Foreskin melanocyte (primary cell): ENCODE measurements at places on chromosomes 5 and 9.

- DNase-seq: no peak
Measured at GRCh38 chr5:7331131-7331530, 64.8 kb upstream of the ADCY2 start.

GRCh38 chr5:78269088-78269703, 25.3 kb downstream of the AP3B1 start:
- no peak for DNase-seq

GRCh38 chr5:95939465-95939864, 22.2 kb downstream of the ELL2 start:
- DNase-seq: no peak

- DNase-seq: no peak
Measured at GRCh38 chr5:55551358-55551757, 16.6 kb upstream of the PLPP1 start.

DNA sequence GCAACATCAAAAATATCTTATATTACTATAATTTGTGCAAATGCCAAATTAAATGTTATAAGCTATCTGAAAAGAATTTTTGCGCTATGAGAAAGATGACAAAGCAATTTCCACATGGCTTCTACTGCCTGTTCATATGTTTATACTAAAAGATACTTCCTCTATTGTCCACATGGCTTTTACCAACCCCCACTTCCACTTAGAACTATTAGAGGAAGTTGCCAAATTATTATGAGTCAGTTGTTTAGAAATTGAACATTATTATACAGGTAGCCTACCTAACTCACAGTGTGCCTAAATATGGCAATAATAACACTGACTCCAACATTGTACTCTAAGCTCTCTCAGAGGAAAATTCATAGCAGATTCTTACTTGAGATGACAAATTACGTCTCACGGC, 37.6 kb upstream of the SLC27A6 start:
- DNase-seq: no peak

DNA sequence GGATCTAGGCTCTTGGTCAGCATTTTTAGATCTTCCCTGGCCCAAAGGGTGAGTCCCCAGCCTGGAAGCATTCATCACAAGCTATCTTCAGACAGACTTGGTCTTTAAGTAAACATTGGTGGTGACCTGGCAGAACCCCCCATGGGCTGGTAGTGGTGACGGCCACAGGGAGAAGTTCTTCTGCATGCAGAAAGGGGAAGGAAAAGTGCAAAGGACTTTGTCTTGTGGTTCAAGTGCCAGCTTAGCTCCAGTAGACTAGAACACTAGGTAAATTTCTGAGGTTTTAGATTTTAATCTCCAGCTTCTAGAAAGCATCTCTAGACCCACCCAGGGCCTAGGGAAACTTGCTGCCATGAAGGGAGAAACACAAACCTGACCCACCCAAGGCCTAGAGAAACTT, 584.0 kb downstream of the CHSY3 start:
- no peak for DNase-seq

- DNase-seq: peak; percentile 37
Measured at GRCh38 chr5:158979749-158980521, 119.8 kb downstream of the EBF1 start.

DNA sequence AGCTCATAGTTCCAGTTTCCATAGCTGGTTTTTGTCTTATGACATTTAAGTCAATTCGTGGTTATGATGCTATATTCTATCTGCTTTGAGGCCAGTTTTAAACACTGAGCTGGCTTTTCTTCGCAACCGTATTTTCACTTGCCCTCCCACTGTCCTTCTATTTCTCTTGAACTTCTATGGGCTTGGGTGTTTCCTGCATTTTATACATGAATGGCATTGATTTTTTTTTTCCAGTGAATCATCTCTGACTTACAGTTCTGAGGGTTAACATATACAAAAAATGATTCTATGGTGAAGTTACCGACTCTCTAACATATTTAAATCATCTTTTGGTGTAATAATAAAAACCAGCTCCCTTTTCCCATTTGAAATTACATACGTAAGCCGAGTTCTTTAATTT, 88.2 kb downstream of the SREK1 start:
- no peak for DNase-seq

- DNase-seq: no peak
Measured at GRCh38 chr5:80150731-80151130, 105.1 kb downstream of the SERINC5 start.

DNA sequence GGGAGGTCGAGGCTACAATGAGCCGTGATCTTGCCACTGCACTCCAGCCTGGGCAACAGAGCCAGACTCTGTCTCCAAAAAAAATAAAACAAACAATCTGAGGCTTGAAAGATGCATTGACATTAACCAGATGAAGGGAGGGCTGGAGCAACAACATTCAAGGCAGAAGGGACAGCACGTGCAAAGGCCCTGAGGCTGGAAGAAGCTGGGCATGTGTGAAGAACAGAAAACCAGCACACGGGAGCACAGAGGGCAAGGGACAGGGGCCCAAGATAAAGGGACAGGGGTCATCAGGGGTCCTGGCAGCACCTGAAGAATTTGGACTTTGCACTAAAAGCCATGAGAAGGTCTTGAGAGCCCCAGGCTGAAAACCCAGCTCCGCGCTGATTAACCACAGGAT, 3.3 kb downstream of the PTGES start:
- DNase-seq: no peak

DNA sequence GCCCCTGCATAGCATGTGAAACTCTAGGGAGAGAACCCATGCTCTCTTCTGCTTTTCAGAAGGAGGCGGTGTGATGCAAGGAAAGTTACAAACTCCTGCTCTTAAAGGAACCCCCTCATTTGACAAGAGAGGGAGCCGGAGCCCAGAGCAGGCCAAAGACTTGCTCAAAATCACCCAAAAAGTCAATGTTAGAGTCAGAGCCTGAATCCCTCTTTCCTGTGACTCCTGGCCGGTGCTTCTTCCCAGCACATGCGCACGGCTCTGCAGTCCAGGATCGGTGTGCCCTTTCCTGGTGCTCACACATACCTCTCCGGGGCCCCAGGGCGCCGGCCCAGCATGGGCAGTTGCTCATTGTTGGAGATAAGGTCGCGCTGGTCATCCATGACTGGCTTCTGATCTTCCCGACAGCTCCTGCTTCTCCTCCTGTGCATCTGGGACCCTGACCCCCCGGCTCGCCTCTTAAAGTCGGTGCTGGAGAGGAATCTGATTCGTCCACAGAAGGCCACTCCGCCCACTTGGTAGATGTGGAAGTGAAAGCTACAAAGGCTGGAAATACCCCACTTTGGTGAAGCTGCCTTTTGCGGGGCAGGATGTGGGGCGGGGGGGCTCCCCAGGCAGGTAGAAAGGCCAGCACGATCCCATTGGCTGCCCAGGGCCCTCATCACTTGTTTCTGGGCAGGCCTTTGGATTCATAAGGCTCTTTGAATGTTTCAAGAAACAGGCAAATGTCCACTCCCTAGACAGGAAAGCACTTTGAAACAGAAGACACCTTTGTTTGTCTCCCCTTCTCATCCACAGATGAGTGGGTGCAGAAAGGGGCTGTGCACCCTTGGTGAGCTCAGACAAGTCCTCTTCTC, at the start of gene CD74:
Gene CD74, minus strand, starts transcription at position 592 of the 857 bp plus-strand sequence. Its CDS starts 161 bp downstream, at position 431.
- no peak for DNase-seq

- DNase-seq: no peak
Measured at GRCh38 chr5:108749128-108749861, 1.6 kb downstream of the FER start.

- DNase-seq: peak; percentile 1
Measured at GRCh38 chr5:169350759-169351240, 49.9 kb upstream of the SLIT3 start.

GRCh38 chr5:150266871-150267291, 22.7 kb downstream of the CAMK2A start:
- no peak for DNase-seq

DNA sequence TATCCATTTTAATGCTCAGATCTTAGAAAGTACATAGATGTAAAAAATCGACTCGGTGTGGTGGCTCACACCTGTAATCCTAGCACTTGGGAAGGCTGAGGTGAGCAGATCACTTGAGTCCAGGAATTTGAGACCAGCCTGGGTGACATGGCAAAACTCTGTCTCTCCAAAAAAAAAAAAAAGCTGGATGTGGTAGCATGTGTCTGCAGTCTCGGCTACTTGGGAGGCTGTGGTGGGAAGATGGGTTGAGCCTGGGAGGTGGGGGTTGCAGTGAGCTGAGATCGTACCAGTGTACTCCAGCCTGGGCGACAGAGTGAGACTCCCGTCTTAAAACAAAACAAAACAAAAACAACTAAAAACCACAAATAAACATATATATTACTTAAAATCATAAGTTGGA, 61.4 kb downstream of the RASA1 start:
- no peak for DNase-seq

DNA sequence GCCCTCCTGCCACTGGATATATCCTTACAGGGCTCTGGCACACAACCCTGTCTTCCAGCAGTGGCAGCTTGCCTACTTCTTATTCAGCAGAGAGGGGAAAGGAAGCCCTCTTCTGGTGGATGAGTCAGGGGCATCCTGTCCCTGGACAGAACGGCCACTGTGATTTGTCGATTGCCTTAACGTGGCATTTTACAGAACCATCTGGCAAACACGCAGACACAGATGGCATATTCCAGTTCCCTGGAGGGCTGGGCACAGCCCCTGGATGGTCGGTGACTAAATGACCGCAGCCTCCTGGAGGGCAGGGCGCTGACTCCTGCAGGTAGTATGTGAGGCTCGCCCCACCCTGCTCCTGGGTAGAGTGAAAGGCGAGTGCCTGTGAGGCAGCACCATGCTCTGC, 62.1 kb downstream of the DCP2 start:
- peak; percentile 16 for DNase-seq

- no peak for DNase-seq
Measured at GRCh38 chr5:12614608-12615007, 710.4 kb upstream of the CTNND2 start.

DNA sequence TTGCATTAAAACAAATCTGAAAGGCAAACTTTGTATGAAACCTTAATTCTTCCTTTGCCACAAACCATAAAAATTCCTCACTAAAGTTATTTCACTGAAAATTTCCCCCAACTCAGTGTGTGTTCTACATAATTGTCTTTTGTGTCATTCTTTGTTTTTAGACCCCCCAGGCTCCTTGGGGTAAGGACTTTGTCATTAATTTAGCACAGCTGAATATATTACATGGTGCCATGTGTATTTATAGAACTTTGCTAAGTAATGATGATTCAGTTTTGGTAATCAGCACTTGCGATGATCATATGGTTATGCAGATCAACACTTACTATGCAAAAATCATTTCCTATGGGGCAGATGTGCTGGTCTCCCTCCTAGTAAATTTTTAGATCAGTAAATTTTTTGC, 712.1 kb upstream of the MEF2C start:
- DNase-seq: peak; percentile 59

- DNase-seq: no peak
Measured at GRCh38 chr5:103801681-103802080, 239.1 kb upstream of the NUDT12 start.

- no peak for DNase-seq
Measured at GRCh38 chr9:126470241-126470993, 143.3 kb upstream of the LMX1B start.

DNA sequence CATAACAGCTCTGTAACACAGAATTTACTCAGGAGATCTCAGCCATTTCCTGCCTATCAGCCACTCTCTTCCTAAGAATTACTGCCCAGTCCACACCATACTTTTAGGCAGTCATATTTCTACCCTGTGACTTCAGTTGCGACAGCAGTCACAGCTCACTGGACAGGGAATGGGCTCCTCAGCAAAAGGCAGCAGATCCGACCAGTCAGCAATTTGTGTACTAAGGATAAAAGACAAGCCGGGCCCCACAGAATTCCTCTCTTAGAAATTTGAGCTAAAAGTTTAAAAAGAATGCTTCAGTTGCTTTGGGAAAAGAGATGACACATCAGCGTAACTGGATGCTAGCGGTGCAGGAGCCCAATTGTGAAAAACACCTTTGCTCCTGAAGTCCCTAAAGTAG, 172.1 kb downstream of the ENC1 start:
- DNase-seq: no peak

DNA sequence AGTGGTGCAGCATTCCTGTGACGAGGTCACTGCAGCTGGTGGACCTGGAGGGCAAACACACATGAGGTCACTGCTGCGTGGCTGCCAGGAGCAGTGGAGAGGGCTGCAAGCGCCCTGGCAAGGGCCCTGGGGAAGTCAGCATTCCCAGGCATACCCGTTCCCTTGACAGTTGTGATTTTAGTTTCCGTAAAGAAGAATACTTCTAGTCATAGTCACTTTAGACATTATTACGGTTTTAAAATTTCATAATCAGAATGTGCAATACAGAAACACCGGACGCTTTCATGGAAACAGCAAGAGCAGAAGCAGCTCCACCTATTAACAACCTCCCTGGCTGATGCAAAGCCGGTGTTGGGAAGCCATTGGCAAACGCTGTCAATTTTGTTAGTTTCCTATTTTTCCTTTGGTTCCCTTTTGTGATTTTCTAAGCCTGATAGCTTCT, 129.8 kb downstream of the GADD45G start:
- DNase-seq: no peak

- no peak for DNase-seq
Measured at GRCh38 chr9:75992482-75993206, 102.2 kb downstream of the PCSK5 start.

DNA sequence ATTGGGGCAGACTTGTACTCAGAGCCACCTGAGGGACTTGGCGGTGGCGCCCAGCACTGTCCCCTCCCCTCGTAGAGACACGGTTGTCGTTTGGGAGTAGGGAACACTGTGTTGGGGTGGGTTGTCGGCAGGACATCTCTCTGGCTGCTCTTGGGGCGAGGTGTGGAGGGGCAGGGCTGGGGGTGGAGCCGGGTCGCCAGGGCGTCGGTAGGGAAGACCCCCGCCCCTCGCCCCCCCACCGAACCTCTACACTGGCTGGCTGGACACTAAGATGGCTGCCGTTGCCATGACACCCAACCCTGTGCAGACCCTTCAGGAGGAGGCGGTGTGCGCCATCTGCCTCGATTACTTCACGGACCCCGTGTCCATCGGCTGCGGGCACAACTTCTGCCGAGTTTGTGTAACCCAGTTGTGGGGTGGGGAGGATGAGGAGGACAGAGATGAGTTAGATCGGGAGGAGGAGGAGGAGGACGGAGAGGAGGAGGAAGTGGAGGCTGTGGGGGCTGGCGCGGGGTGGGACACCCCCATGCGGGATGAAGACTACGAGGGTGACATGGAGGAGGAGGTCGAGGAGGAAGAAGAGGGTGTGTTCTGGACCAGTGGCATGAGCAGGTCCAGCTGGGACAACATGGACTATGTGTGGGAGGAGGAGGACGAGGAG, 778 bp downstream of the TRIM41 start:
- no peak for DNase-seq

GRCh38 chr5:126732716-126733115, 44.2 kb upstream of the LMNB1 start:
- no peak for DNase-seq

GRCh38 chr5:7405277-7405676, 9.3 kb downstream of the ADCY2 start:
- no peak for DNase-seq
